Hair follicle dermal papilla cell (primary cell): ENCODE measurements at places on chromosomes 6 and 20. TPM values are rescaled to one million over a fixed set of nuclear protein-coding genes. Genes with fewer than 3 reads are reported as not detected.

The PDYN gene
- total RNA-seq = not detected in 2 replicates

The HTR1B gene
- 0.81 and 1.9 TPM in 2 replicates for total RNA-seq

The TAGAP gene
- total RNA-seq = not detected in 2 replicates

The MLN gene
- total RNA-seq = not detected in 2 replicates

The VEGFA gene
- total RNA-seq = 261 and 384 TPM in 2 replicates

The BACH2 gene
- total RNA-seq = 0.81 and 1.1 TPM in 2 replicates

The PDE10A gene
- total RNA-seq = 0.24 and 0.97 TPM in 2 replicates

The TXNDC5 gene
- 435 and 448 TPM in 2 replicates for total RNA-seq

The SYNJ2 gene
- 54.3 and 70.1 TPM in 2 replicates for total RNA-seq

The HIVEP1 gene
- 19.9 and 26.9 TPM in 2 replicates for total RNA-seq

The MEA1 gene
- total RNA-seq = 26.4 and 29.3 TPM in 2 replicates

The PRDM13 gene
- not detected in 2 replicates for total RNA-seq

The LY86 gene
- total RNA-seq = not detected in 2 replicates
